GM23248 (cell line): ENCODE measurements at places on chromosomes 12 and 14. TPM values are rescaled to one million over a fixed set of nuclear protein-coding genes. Genes with fewer than 3 reads are reported as not detected.
A peak's percentile ranks its signal among the peaks of the same experiment; 100 is the strongest.

GRCh38 chr12:22538311-22538710 lies 6.0 kb downstream of the C2CD5 start:
- no peak overlapping the region for H3K27ac ChIP-seq
- peaks cover 10% of the 10 kb centered on the region; the same call in 1 of the 2 replicates for H3K4me1 ChIP-seq
- no peak overlapping the region for H3K4me3 ChIP-seq
- no peaks in the 10 kb centered on the region for H3K27me3 ChIP-seq
- DNase-seq: no peak

DNA sequence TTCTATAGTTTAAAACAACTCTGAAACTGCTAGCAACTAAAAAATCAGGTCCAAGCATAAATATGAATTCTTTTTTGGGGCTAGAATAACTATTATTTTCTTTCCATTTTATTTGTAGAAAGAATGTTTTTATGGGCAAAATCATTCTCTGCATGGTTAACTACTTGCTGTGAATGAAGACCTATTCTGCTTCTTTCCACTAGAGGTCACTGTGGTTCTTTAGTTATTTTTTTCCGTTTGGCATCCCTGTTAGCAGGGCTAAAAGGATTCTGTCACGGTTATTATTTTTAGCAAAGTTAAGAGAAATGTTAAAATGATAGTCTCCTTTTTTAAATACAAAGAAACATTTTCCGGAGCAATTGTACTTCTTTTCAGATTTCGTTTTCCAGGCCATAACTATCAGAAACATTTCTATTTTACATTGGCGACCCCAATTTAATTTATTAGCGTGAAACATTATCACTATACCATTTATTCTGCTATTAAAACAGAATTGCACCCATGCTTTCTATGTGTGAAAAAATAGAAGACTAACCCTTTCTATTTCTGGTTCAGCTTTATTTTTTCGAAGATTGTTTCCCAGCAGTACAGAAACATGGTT lies 404.8 kb downstream of the ATP23 start:
- peak; percentile 69 for DNase-seq
- H3K4me3 ChIP-seq: no peak overlapping the region
- peaks cover 16% of the 10 kb centered on the region; the same call in 1 of the 2 replicates for H3K4me1 ChIP-seq
- no peaks in the 10 kb centered on the region for H3K27me3 ChIP-seq
- H3K27ac ChIP-seq: no peak overlapping the region
- H3K36me3 ChIP-seq: no peaks in the 10 kb centered on the region

The FBXO33 gene
- total RNA-seq: 21.4 and 22.1 TPM in 2 replicates

- no peak for DNase-seq
- H3K4me1 ChIP-seq: no peaks in the 10 kb centered on the region
- H3K27ac ChIP-seq: no peak overlapping the region
- no peak overlapping the region for H3K4me3 ChIP-seq
- no peaks in the 10 kb centered on the region for H3K27me3 ChIP-seq
Observed at GRCh38 chr12:109767991-109768900, 54.6 kb downstream of the FAM222A start.

DNA sequence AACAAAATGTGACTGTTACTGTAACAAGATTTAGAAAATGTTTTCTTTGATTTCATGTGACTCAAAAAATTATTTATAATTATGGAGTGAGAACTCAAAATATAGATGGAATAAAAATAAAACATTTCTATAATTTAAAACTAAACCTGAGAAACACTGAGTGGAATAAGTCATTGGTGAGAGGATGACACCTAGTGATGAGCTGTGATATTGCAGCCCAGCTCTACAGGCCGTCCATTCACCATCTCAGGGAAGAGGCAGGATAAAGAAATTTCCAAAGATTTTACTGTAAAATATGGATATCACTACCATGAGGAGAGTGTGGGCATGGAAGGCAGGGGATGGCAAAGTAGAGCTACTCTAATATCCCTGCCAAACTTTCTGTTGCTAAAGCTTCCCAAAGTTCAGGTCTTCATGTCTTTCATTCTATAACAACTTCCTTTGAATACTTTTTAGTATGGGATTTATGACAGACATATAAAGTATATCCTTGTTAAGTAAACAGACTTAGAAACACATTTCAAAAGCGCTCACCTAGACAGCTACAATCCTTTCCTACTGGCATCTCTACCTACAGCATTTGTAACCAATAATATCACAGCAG lies 308.0 kb downstream of the ITPR2 start:
- no peak overlapping the region for H3K4me3 ChIP-seq
- no peaks in the 10 kb centered on the region for H3K36me3 ChIP-seq
- peaks cover 5% of the 10 kb centered on the region; the same call in 1 of the 2 replicates for H3K4me1 ChIP-seq
- H3K27ac ChIP-seq: no peak overlapping the region
- no peaks in the 10 kb centered on the region for H3K27me3 ChIP-seq

- no peaks in the 10 kb centered on the region for H3K4me1 ChIP-seq
- no peak for DNase-seq
- H3K27ac ChIP-seq: no peak overlapping the region
- H3K36me3 ChIP-seq: no peaks in the 10 kb centered on the region
- peaks cover 29% of the 10 kb centered on the region for H3K27me3 ChIP-seq
Observed at GRCh38 chr14:61429316-61429715, 107.9 kb downstream of the PRKCH start.

- no peaks in the 10 kb centered on the region for H3K4me1 ChIP-seq
- H3K27me3 ChIP-seq: no peaks in the 10 kb centered on the region
- H3K36me3 ChIP-seq: no peaks in the 10 kb centered on the region; the same call in 1 of the 2 replicates
- no peak for DNase-seq
- H3K27ac ChIP-seq: no peak overlapping the region
Observed at GRCh38 chr14:104891664-104892530, 26.8 kb downstream of the CEP170B start.

GRCh38 chr14:71086567-71086966 lies 179.3 kb downstream of the PCNX1 start:
- no peak overlapping the region for H3K4me3 ChIP-seq
- H3K4me1 ChIP-seq: peaks cover 15% of the 10 kb centered on the region
- no peak for DNase-seq
- no peak overlapping the region for H3K27ac ChIP-seq
- peaks cover 18% of the 10 kb centered on the region for H3K36me3 ChIP-seq
- no peaks in the 10 kb centered on the region for H3K27me3 ChIP-seq

The SLC25A21 gene
- total RNA-seq: not detected in 2 replicates

The KLHL33 gene
- not detected in 2 replicates for total RNA-seq

DNA sequence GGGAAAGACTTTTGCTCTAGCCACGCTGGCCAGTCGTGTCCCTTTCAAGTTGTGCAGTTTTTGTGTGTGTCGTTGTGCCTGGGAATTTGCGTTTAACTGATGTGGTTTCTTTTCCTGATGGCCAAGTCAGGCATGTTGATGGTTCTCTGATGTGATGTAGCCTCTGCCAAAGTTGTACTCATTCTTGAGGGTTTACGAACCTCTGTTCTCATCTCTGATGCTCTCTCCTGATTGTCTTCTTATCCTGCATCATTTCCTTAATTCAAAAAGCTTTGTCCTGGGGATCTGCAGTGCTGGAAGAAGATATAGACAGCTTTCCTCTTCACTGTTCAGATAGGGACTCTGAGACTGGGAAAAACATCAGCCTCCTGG lies 25.4 kb downstream of the CD9 start:
- no peaks in the 10 kb centered on the region for H3K27me3 ChIP-seq
- peaks cover 43% of the 10 kb centered on the region for H3K4me1 ChIP-seq
- peak; percentile 61 for DNase-seq
- peak overlapping the region; percentile 73 for H3K27ac ChIP-seq
- no peaks in the 10 kb centered on the region for H3K36me3 ChIP-seq

The AP1G2 gene
- 3.9 and 13.7 TPM in 2 replicates for total RNA-seq

DNA sequence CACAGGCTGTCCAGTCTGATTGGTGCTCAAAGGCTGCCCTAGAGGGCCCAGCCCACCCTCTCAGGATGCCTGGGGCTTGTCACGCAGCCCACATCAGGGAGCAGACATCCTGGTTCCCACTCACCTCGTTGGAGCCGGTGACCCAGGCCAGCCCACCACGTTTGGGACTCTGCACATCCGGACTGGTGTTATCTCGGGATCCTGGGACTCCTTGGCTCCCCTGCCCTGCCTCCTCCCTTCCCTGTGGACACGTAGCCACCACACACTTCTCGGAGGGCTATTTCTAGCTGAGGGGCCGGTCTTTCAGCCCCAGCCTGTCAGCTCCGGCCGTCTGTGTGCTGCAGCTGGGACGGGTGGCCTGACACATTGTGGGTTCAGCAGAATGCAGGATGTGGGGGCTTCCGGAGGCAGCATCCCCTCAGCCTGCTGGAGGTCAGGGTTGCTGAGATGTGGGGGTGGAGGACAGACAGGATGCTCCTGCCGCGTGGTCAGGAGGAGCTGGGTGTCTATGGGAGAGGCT lies 12.8 kb upstream of the FGF23 start:
- H3K27ac ChIP-seq: no peak overlapping the region
- H3K4me1 ChIP-seq: no peaks in the 10 kb centered on the region
- peaks cover 3% of the 10 kb centered on the region; the same call in 1 of the 2 replicates for H3K27me3 ChIP-seq
- no peak overlapping the region for H3K4me3 ChIP-seq

The KCNJ8 gene
- total RNA-seq: 17.8 and 19.6 TPM in 2 replicates

The FZD10 gene
- not detected in 2 replicates for total RNA-seq

DNA sequence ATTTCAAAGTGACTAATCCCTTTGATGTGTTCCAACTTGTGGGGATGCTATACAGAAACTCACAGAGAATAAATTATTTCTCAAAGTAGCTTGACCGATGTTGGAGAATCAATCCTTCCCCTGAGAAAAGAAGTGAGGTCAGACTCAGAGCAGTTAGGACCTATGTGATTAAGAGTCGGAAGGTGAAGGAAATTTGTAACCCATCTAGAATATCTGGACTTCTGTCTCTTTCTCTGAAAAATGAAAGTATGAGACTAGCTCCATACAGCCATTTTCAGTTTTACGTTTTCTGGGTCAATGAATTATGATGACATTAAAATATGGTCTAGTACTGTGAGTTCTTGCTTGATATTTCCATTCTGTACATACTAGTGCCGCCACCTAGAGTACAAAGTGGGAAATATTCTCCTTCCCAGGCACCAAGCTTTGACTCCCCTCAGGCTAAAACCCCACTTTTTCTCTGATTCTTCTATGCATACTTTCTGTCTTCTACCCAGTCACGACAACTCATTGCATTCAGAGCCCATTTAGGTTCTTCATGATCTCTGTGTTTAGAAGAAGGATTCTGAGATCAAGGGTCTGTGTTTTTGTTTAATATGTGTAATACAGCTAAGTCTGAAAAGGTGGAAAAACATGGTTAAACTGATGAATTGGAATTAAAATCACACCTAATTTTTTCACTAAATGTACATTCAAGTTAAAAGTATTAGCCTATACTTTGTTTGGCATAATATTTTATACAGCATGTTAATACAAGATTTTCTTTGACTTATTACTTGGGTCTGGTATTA lies 6.9 kb upstream of the NTS start:
- no peaks in the 10 kb centered on the region for H3K36me3 ChIP-seq
- DNase-seq: peak; percentile 71

The RNASE12 gene
- total RNA-seq: not detected in 2 replicates

The ST8SIA1 gene
- total RNA-seq: not detected in 2 replicates

GRCh38 chr12:64583771-64584421 lies 26.4 kb upstream of the RASSF3 start:
- peaks cover 10% of the 10 kb centered on the region; the same call in 1 of the 2 replicates for H3K27me3 ChIP-seq
- no peak overlapping the region for H3K27ac ChIP-seq
- DNase-seq: peak; percentile 37
- peak overlapping the region; percentile 16 for H3K4me3 ChIP-seq
- H3K4me1 ChIP-seq: 0 out of 2 replicates have a peak, but pooled peaks cover 11% of the 10 kb centered on the region

The OR11G2 gene
- total RNA-seq: not detected in 2 replicates

GRCh38 chr12:31234955-31235867 lies 90.7 kb downstream of the SINHCAF start:
- peaks cover 51% of the 10 kb centered on the region for H3K27me3 ChIP-seq
- peak; percentile 70 for DNase-seq
- no peaks in the 10 kb centered on the region for H3K4me1 ChIP-seq
- no peak overlapping the region for H3K27ac ChIP-seq

GRCh38 chr12:75553836-75554555 lies 42.6 kb upstream of the KRR1 start:
- peak; percentile 22 for DNase-seq
- no peak overlapping the region; the same call in 1 of the 2 replicates for H3K4me3 ChIP-seq
- peaks cover 19% of the 10 kb centered on the region for H3K4me1 ChIP-seq
- peak overlapping the region; percentile 2; the same call in 1 of the 2 replicates for H3K27ac ChIP-seq

DNA sequence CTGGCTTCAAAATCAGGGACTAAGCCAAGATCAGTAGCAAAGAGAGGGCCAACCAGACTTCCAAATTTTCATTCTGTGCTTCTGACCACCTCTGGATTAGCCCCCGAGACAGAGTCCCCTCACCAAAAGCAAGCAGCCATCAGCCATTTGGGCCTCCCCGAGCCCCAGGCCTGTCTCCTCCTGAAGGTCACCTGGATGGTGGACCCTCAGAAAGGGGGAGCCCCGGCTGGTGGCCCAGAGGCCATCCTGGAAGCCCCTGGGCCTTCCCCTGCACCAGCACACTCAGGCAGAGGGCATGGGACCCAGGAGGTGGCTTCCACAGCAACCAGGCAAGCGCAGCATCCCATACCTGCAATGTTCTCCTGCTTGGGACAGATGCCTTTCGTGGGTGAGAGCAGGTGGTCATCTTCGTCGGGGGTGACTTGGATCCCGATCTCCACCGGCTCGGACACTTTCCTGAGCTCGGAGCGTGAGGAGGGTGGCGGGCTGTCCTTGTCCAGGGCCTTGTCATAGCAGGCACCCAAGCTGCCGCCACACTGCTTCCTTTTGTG lies 14.8 kb downstream of the BCL11B start:
- H3K27ac ChIP-seq: no peak overlapping the region
- no peaks in the 10 kb centered on the region for H3K4me1 ChIP-seq
- no peak overlapping the region for H3K4me3 ChIP-seq
- no peaks in the 10 kb centered on the region for H3K36me3 ChIP-seq
- H3K27me3 ChIP-seq: peaks cover 36% of the 10 kb centered on the region

The ABCD2 gene
- total RNA-seq: 0.11 TPM in 1 of 2 replicates, not detected in the other

GRCh38 chr14:32932914-32933628 lies 5.6 kb upstream of the NPAS3 start:
- H3K27ac ChIP-seq: no peak overlapping the region
- H3K36me3 ChIP-seq: no peaks in the 10 kb centered on the region
- H3K27me3 ChIP-seq: peaks cover 50% of the 10 kb centered on the region
- DNase-seq: no peak

- no peaks in the 10 kb centered on the region for H3K27me3 ChIP-seq
- peaks cover 22% of the 10 kb centered on the region for H3K4me1 ChIP-seq
- H3K27ac ChIP-seq: no peak overlapping the region
- DNase-seq: no peak
- no peak overlapping the region for H3K4me3 ChIP-seq
- H3K36me3 ChIP-seq: no peaks in the 10 kb centered on the region
Observed at GRCh38 chr12:29287622-29288021, 93.3 kb downstream of the ERGIC2 start.

The MORN3 gene
- total RNA-seq: 0.13 TPM in 1 of 2 replicates, not detected in the other

- no peaks in the 10 kb centered on the region for H3K27me3 ChIP-seq
- H3K4me3 ChIP-seq: peak overlapping the region; percentile 79
- H3K27ac ChIP-seq: peak overlapping the region; percentile 62
- no peaks in the 10 kb centered on the region for H3K36me3 ChIP-seq
- peak; percentile 73 for DNase-seq
- H3K4me1 ChIP-seq: peaks cover 35% of the 10 kb centered on the region
Observed at GRCh38 chr14:105019861-105020814, 745 bp downstream of the CDCA4 start.

DNA sequence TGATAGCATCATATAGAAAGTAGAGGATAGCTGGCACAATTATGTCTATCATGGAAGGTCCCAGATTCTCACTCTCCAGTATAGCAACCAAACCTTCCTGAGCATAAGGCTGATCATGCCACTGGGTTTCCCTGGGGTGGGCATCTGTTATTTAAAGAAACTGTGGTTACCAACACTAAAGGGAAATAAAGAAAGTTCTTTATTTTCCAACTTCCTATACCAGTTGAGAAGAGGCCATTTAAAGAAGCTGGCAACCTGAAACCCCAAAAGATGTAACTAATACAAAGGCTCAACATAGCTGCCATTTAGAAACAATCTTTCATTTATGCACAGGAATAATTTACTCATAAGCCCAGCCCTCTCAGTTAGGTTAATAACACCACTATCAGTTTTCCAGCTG lies 3.1 kb downstream of the BCAT1 start:
- peaks cover 16% of the 10 kb centered on the region for H3K36me3 ChIP-seq
- DNase-seq: no peak
- peak overlapping the region; percentile 8; the same call in 1 of the 2 replicates for H3K4me3 ChIP-seq
- no peak overlapping the region for H3K27ac ChIP-seq

The DHRS4L2 gene
- 5.1 and 10.1 TPM in 2 replicates for total RNA-seq

The DPY19L2 gene
- total RNA-seq: 0.43 TPM in 1 of 2 replicates, not detected in the other
